ENCODE measurements at places on chromosomes 2 and 18.

DNA sequence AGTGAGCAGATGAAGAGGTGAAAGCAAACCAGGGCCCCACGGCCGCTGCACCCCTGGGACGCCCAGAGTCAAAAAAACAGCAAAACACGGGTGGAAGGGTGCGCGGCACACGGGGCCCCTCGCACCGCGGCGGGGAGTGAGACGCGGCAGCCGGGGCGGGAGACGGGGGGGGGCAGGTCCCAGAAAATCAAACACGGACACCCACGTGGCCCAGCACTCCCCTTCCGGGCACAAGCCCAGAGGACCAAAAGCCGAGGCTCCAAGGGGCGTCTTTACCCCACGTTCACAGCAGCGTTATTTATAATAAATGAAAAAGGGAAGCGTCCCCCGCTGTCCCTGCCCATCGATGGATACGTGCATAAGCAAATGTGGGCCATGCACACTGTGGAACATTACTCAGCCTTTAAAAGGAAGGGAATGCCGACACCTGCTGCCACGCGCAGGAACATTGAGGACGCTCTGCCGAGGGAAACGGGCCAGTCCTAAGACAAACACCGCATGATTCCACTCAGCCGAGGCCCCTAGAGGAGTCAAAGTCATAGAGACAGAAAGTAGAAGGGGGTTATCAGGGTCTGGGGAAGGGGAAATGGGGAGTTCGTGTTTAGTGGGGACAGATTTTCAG, 677 bp upstream of the COPS9 start:
- DNase-seq: no peak

DNA sequence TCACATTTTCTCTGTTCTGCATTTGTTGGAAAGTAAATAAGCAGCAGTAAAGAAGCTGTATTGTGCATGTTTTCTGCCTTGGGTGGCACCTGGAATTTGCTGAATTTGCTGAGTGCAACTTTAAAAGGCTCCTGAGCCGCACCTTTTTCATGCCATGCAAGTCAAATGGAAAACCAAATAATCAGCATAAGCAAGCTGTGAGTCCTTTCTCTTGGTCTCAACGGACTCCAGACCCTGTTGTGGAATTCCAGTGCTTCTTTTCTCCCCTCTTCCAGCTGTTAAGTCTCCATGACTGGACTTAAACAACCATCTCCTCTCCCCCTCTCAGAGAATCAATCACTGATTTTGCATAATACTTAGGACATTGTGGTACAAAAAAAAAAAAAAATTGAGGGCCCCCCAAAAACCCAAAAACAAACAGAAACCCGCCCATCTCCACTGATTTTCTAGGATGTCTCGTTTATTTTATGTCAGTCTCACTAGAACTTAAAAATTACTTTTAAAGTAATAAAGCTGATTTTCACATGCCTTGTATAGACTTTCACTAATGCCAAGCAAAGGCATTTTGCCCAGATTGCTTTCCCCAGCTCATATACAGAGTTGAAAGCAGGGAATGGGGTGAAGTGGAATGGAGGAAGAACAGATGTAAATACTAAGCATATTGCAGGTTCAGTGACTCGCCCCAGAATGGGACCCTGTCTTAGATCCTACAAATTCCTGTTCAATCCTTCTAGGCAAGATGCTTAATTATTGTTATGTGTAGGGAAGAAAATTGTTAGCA, 5.1 kb upstream of the CETN1 start:
- no peak for DNase-seq

DNA sequence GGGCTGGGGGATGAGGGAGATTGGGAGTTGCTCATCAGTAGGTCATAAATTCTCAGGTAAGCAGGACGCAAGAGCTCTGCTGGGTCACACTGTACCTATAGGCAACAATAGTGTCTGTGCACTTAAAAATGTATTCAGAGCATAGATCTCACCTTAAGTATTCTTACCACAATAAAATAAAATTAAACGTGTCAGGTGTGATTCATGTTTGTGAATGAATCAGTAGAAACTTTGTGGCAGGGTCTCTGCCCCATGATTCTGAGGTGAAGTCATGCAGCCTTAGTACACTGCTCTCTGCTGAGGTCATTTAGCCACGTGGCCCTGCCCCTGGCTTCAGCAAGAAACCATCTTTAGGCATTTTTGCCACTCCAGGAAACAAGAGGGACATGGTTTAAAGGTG, 253.8 kb downstream of the FBXO15 start:
- no peak for DNase-seq

- no peak for DNase-seq
Observed at GRCh38 chr18:44938720-44939665, 258.3 kb downstream of the SETBP1 start.

DNA sequence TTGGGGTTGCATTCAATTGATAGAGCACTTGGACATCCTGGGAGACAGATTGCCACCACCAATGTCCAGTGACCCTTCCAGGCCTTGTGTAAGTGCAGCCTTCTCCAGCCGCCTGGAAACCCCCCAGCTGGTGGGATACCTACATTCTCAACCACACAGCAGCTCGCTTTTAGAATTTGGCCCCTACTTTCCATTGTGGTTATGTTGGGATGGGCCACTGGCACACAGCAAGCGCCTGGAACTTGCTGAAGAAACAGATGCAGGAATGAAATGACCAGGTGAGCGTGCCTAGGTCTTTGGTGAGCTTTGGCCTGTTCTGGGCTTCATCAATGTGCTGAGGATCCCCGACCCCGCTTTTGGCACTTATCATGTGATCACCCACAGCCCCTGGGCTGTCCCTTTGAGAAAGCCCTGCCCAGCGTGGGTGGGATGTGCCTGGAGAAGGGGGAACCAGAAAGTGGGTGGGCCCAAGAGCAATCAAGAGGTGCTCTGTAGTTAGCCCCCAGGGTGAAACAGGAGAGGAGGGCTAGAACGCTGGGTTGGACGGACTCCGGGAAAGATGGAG, 16.0 kb upstream of the NTSR2 start:
- no peak for DNase-seq

- DNase-seq: no peak
Observed at GRCh38 chr18:22499421-22499820, 81.7 kb upstream of the CTAGE1 start.

DNA sequence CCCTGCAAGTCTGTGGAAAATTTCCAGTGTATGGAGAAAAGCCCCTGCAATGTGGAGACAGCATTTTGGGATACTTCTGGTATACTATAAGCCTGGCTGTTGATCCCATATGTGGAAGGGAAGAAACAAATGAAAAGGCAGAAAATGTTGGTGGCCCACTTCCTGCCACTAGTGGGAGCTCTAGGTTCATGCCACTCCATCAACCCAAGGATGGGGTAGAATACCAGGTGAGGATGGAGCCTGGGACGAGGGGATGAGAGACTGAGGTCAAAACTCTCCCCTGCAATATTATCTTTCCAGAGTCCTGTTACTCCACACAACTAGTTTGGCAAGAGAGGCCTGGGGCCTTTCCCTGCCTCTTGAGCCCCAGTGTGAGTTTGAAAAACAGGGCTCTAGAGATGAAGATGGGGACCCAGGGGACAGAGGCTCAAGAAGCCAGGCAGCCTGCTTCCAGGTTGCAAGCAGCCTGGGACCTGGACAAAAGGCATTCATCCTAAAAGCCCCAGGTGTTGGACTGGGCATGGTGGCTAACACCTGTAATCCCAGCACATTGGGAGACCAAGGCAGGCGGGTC, 31.9 kb downstream of the BMP10 start:
- no peak for DNase-seq

GRCh38 chr18:6792391-6792790, 62.9 kb downstream of the ARHGAP28 start:
- DNase-seq: no peak

GRCh38 chr2:161004379-161004778, 155.8 kb upstream of the TANK start:
- no peak for DNase-seq
